ENCODE measurements at places on chromosomes 4 and X.
A peak's percentile ranks its signal among the peaks of the same experiment; 100 is the strongest.

- no peak for DNase-seq
Observed at GRCh38 chr4:40311811-40312346, 23.3 kb upstream of the CHRNA9 start.

DNA sequence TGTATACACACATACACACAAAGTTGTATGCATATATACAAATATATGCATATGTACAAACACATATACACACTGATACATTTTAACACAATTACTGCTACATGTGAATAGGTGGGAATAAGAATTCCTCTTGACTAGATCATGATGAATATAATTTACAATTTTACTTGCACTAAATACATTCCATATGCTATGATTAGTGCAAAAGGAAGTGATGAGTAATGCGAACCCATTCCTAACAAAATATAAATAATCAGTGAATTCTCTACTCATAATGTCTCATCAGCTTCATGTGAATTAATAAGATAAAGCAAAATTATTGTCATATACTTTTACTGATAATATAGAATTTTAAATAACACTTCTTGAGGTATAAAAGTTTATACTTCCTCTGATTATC is 1077.3 kb upstream of the PCDH10 start:
- no peak for DNase-seq

GRCh38 chr4:166039822-166040221 is 166.8 kb downstream of the TLL1 start:
- no peak for DNase-seq

DNA sequence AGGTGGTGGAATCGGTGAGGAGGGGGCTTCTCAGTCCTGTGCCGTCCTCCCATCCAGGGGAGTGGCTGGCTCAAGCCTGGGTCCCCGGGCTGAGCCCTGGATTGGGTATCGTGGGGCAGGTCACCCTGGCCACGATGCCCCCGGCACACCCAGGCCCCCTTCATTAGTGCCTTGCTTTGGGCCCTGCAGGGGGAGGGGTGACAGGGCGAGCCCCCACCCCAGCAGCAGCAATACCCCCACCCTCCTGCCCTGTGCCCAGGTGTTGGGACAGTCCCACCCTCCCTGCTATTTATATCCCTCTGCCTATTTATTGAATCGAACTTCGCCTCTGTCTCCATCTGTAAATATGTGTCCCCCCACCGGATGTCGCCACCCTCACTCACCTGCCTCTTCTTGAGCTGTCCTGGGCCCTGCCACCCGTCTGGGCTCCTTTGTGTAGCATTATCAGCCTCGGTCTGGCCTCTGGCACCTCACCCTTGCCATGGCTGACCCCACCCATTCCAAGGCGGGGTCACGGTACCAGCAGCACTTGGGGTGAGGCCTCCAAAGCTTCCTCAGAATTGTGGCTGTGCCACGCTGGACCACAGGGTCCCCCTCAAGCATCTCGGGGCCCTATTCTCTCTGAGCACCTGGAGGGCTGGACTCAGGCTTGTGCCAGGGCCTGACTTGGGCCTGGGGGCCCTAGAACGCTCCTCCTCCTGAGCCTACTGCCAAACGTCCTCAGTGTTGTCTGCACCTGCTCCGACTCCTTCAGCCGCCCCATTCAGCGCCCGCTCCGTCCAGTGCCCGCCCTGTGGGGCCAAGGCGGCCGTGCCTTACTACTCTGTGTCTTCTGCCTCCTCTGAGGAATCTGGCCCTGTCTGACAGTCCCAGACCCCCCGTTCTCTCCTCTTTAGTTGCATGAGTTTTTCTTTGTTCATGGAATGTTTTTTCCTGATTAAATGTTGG is 6.1 kb downstream of the LAGE3 start:
- DNase-seq, result no peak

GRCh38 chrX:52261125-52261462 is 76.4 kb downstream of the MAGED4 start:
- DNase-seq, result no peak

- no peak for DNase-seq
Observed at GRCh38 chr4:39548425-39549067, 21.3 kb upstream of the UGDH start.

- no peak for DNase-seq
Observed at GRCh38 chr4:17265139-17265538, 246.8 kb downstream of the QDPR start.

GRCh38 chr4:105417624-105418023 is 56.2 kb downstream of the PPA2 start:
- no peak for DNase-seq

DNA sequence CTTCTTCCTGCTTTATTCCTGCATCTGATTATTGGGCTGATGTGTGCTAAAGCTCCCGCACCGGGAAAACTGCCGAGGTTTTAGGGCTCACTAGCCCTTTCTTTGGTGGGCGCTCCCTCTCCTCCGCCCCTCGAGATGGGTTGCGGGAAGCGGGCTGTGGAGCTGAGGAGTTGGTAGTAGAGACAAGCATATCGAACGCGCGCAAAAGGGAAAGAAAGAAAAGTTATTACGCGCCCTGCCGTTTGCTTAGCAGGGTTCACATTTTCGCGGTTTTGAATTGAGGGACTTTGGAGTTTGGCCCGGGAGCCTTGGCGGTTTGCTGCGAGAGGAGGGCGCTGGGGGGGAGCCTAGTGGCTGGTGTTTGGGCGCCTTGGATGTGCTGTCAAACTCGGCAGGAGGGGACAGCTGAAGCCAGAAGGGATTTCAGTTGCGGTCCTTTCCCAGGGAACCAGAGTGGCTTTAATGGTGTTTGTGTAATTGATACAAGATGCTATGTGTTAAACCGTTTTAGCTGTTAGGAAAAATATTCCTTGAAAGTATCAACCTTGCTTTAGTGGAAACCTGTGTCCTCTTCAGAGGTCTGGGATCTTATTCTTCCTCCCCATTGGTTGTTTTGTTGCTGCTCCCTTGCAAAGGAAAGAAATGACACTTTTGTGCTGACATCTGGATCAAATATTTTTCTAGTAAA is 1.1 kb downstream of the GAB1 start:
- DNase-seq, result no peak

DNA sequence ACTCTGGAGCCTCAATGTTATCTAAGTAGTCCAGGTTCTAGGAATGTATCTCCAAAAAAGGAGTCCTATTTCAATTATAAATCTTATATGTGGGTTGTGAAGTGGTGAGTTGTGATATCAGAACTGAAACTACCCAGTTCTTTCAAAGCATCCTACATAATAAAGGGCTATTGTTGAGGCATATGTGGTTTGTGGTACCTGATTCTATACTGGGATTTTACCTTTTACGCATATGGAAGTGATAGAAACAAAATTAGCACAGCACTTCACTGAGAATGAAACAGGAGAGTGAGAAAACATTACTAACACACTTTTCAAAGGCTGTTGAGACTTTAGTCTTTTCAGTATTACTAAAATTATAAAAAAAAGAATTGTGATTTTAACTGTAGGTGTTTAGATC is 417.7 kb upstream of the GALNT7 start:
- DNase-seq, result no peak

GRCh38 chrX:119045884-119046283 is 26.9 kb upstream of the CT47C1 start:
- no peak for DNase-seq

GRCh38 chr4:8904041-8904501 is 32.4 kb upstream of the HMX1 start:
- no peak for DNase-seq

GRCh38 chrX:110733166-110733565 is 62.5 kb downstream of the CHRDL1 start:
- no peak for DNase-seq

GRCh38 chr4:114535725-114536124 is 62.9 kb upstream of the UGT8 start:
- no peak for DNase-seq

- DNase-seq, result no peak
Observed at GRCh38 chrX:101410461-101410860, 2.4 kb downstream of the HNRNPH2 start.

DNA sequence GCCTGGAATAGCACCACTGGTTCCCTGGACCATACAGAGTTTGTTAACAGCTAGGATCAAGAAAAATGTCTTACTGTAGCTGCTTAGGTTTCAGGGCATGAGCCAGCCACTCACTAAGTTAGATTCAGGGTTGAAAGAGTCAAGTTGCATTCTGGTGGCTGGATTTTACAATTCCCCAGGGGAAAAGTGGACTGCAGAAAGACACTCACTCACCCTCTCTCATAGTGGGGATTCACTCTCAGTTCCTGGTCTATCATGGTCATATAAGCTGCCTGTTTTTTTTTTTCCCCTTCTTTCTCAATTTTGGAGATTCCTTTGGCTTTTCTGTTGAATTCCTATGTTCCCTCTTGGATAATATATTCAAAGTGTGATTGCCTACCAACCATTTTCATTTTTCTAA is 744.2 kb upstream of the GRIA3 start:
- DNase-seq, result no peak

- DNase-seq, result no peak
Observed at GRCh38 chr4:88659055-88659889, 38.4 kb downstream of the NAP1L5 start.

- DNase-seq, result no peak
Observed at GRCh38 chr4:26384380-26385057, 63.7 kb downstream of the RBPJ start.

DNA sequence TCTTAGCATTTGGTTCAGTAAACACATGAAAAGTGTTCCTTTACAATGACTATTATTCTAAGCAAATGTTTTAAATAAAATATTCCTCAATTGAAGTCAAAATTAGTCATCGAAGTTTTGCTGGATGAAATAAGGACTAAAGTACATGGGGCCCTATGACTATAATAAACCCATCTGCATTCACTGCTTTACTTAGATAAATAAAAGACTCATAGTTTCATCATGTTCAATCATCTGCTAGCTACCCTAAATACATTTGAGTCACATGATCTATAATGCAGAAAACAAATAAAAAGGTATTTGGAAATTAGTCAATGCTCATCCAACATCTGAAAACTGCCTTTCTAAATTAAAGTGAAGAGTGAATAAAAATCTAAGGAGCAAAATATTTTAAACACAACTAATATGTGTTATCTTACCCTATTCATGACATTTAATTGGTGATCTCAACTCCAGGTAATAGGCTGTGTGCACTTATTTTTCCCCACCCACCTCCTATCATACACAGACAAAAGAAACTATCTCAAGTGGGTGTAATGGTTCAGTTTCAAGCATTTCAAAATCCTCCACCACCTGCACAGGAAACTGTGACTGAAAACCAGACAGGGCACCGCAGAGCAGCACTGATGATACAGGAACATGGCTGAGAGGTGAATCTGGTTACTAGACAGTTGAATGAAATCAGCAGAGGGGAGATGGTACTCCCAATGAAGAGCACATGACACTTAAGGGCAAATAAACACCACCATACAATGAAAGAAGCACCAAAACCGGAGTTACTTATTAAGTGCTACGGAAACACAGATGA is 78.6 kb downstream of the CAMK2D start:
- peak; percentile 48 for DNase-seq

GRCh38 chrX:154373340-154374306 is 811 bp downstream of the FLNA start:
- no peak for DNase-seq

DNA sequence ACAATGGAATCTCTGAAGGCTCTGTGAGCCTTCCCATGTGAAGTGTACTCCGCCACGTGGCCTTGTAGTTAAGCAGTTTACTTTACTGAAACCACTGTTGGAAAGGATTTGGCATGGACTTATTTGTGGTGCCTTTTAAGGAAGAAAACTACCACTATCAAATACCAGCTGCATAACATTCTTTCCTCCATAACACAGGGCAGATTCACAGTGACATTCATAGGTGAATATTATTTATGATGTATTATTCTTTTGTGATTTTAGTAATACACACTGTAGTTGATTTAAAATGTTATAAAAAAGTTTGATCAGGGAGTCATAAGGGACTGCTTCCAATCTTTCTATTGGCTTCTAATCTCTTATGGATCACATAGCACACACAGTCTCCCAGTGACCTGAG is 192.5 kb upstream of the AGTR2 start:
- DNase-seq, result no peak

DNA sequence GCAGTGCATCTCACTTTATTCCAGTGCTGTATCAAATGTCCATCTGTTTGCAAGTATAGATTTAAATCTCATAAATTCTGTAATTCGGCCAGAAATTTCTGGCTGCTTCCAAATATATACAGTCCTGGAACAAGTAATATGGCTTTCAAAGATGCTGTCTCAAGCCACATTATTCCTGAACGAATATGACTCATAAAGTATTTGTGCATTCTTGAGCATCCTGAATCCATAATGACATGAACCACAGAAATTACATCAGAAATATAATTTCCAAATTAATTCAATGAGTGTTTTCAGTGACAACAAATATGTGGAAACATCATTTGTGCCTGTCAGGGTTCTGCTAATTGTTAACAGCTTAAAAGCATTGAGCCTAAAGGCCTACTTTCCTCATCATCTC is 140.9 kb upstream of the HPGD start:
- DNase-seq, result no peak

- no peak for DNase-seq
Observed at GRCh38 chrX:144627947-144628346, 619.4 kb upstream of the SPANXN1 start.

DNA sequence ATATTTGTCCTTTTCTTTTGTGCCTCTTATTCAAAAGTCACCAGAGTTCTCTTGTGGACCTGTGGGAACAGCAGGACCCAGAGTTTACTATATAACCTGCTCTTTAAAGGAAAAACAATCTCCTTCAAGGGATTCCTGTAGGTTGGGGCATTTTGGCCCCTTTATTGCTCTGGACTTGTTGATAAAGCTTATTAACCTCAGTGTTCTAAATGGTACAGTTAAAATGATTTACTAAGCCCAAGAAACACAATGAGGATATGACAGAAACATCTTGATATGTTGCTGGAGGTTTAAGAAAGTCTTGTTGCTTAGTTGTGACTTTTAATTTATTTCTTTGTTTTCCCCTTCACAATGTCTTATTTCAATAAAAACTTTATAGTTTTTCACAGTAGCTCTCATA is 46.8 kb downstream of the SLIT2 start:
- DNase-seq, result no peak

- no peak for DNase-seq
Observed at GRCh38 chrX:33447285-33447684, 235.9 kb upstream of the DMD start.

Measured in activated CD4-positive, alpha-beta T cell treated with anti-CD3 and anti-CD28 coated beads for 1 hour (primary cell).